Endothelial cell of umbilical vein (primary cell): ENCODE measurements at places on chromosomes 2 and 18. TPM values are rescaled to one million over a fixed set of nuclear protein-coding genes. Genes with fewer than 3 reads are reported as not detected.

Gene MERTK
- total RNA-seq, result 37.3 TPM in 2 replicates

- DNase-seq, result no peak
Observed at GRCh38 chr18:11981192-11981542, at the start of gene IMPA2. Gene IMPA2, plus strand, starts transcription at chr18:11981507. Its CDS starts 163 bp downstream, at chr18:11981670.

- DNase-seq, result no peak
Observed at GRCh38 chr2:218865396-218865795, 5.8 kb downstream of the WNT6 start.

GRCh38 chr18:49731421-49731841 lies 81.9 kb downstream of the ACAA2 start:
- no peak for DNase-seq

DNA sequence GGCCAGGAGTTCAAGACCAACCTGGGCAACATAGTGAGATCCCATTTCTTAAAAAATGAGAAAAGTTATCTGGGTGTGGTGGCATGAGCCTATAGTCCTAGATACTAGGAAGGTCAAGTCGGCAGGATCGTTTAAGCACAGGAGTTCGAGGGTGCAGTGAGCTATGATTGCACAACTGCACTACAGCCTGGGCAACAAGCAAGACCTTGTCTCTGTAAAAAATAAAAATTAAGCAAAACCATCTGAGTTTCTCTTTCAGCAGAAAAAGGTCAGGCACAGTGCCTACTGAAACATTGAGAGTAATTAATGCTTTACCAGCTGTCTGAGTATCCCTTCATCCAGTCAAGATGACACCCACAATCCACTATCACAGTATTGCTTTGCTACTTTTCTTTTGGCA lies 258.3 kb downstream of the MBD5 start:
- DNase-seq, result no peak

DNA sequence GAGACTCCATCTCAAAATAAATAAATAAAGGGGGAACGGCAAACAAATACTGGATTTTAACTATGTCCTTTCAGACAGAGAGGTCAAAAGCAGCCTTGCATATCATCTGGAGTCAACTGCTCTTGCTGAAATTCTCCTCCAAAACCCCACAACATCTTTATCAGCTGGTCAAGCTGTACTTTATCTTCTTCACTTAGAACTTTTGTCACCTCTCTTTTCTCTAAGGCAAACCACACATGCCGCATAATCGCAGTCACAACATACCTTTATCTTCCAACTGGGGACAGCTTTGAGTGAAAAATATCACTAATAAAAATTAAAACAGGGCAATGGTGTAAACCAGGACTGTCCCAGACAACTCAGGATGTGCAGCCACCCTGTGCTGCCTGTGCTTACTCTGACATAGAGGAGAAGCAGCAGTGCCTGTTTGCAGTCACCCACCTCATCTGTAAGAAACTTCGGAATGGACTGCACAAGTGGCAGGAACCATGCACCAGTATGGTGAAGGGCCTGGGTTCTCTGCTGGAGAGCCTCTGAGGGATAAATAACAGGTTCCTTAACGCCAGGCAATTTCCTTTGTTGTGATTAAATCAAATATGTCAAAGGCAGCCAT lies 6.2 kb downstream of the MPPE1 start:
- DNase-seq, result no peak

Gene SLC30A3
- total RNA-seq, result 9.2 and 16.7 TPM in 2 replicates

Gene TTC39C
- 3.9 and 6.2 TPM in 2 replicates for total RNA-seq
